ENCODE measurements at places on chromosomes 16 and 17. TPM values are rescaled to one million over a fixed set of nuclear protein-coding genes. Genes with fewer than 3 reads are reported as not detected.
A peak's percentile ranks its signal among the peaks of the same experiment; 100 is the strongest.

GRCh38 chr17:67221062-67221998 is 23.7 kb downstream of the HELZ start:
- DNase-seq, result peak; percentile 11

DNA sequence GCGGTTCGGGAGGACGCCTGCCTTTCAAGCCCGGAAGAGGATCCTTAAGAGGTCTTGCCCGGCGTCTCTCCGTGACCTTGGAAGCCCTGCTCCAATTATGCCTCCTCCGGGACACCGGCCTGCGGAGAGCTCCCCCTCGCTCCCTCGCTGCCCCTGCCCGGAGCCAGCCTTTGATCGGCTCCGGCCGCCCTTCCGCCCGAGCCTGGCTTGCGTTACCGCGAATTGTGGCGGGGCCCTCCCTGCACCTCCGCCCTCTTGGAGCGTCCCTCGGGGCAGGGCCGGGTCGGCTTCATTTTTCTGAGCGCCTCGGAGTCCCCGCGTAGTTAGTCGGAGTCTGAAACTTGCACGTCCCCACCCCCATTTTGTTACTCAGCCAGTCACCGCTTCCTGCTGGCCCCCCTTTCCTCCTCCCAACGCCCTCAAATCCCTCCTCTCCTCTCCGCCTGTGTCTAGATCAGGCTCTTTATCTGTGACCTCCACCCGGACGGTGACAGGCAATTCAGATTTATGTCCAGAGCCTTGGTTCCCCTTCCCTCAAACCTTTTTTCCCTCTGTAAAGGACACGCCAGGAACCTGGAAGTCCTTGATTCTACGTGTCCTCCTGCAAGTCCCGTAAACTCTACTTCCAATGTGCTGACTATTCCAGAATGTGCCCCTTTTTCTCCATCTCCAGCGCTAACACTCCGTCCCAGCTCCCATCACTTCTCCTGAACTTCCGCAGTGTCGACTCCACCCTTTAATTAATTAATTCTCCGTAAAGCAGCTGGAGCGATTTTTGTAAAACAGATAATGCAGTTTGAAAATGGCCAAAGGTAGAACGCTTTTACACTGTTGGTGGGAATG is 569 bp upstream of the RABEP2 start:
- peak; percentile 67 for DNase-seq

DNA sequence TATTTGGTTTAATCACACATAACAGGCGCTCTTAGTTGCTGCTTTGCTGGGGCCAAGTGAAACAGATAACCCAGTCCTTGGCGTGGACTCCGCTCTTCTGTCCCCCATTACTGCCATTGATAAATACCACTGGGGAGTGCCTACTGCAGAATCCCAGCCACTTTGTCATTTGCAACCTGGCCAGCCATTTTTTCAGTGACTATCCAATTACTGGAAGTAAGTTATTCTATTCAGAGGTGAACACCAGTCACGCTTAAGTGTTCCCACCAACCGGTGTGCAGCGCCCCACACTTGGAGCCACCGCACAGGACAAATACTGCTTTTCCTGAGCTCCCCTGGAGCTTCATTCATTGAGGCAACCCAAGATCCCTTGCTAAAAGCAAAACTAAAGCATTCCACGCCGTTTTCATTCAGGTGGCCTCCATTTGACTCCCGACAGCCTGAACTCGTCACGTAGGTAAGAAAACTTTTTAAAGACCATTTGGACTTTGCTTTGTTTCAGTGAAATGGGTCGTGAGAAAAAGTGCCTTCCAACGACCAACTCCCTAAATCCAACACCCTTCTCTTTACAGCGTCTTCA is 1.8 kb downstream of the USP7 start:
- DNase-seq, result no peak

GRCh38 chr17:67682196-67682595 is 35.5 kb upstream of the NOL11 start:
- no peak for DNase-seq

DNA sequence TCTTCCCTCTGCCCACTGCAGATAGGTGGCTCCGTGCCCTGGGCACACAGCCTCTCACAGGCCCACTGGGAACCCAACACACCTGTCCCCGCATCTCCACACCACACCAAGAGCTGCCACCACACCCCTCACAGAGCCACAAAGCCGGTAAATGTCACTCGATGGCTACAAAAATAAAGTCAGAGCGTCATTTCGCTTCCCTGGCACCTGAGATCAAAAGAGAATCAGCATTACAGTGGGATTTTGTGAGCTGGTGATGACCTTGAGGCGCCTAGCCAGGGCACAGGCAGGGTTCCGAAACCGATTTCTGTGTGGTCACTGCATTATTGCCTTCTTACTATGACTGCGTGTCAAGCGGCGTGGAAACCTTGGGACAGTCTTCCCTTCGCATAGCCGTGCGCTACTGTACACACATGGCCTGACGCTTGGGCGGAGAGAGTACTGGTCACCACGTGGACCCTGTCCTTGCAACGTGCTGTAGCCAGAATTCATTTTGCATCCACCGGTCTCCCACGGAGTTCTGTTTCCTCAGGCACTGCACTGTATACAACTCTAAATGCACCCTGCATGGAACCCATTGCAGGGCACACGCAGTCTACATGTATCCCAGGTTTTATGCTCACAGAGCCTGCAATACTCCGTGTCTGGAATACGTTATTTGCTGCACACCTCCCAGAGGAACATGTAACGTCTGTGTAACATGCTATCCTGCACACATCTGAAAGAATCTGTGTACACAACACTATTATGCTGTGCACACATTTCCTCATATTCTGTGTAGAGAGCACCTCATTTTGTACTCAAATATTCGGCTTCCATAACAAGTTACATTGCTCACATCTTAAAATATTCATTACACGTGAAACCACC is 5.8 kb upstream of the FOXF1 start:
- DNase-seq, result no peak

DNA sequence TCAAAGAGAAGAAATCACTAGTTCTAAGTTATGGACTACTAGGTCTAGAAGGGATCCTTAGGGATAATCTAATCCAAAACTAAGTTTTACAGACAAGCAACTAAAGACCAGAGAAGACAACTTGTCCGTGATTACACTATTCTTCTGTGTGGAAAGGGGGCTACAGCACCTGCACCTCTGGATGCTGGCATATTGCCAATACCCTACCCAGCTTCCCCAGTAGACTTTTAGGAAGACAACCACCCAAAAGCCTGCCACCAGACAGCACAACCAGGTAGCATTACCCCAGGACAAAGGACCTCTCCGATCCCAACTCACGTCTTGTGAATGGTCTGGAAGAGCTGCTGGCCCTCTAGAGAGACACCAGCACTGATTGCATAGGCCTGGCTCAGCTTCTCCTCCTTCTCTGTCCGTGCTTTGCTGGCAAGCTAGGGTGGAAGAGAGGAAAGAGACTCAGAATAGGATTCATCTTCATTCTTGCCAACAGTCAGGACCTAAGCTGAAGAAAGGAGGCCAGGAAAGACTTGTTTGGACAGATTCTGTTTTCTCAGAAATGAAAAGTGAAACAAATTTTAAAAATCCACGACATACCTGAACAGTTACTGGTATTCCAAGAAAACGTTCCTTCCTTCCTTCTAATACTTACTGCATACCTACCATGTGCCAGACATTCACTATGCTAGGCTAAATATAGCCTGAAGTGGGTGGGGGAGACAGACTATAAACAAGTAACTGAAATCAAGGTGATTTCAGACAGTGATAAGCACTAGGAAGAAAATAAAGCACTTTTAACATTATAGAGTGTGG is 25.3 kb upstream of the TMEM101 start:
- DNase-seq, result no peak

- peak; percentile 88 for DNase-seq
Measured at GRCh38 chr17:48101012-48101720, at the start of gene CBX1. Gene CBX1 (minus strand): TSS chr17:48101478. CDS start chr17:48077004, 24,474 bp downstream.

DNA sequence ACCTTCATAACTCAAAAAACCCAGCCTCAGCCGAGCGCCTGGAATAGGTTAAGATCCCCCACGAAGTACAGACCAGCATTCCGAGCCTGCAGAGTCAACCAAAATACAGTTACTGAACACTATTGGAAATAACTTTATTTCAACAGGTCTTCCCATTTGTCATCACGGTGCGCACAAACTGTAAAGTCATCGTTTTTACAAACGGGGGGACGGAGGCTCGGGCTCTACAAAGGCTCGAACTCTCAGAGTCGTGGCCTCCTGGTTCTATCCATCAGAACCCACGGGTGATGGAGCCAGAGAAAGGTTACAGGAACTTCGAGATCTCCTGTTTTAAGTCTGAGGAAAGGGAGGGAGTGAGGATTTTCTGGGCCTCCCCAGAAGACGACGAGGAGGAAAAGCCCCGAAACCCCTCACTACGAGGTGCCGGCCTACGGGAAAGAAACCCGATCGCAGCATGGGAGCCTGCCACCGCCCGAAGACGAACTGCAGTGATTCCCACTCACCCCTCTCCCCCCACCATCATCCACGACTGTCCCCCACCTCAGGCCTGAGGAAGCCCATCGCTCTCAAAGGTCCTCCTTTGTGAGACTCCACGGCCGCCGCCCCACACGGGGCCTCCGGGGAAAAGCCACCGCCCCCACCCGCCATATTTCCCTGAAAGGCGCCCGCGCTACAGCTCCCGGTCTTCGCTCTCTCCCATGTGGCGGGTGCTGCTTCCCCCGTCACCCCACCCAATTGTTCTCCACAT is 917 bp downstream of the YWHAE start:
- no peak for DNase-seq

DNA sequence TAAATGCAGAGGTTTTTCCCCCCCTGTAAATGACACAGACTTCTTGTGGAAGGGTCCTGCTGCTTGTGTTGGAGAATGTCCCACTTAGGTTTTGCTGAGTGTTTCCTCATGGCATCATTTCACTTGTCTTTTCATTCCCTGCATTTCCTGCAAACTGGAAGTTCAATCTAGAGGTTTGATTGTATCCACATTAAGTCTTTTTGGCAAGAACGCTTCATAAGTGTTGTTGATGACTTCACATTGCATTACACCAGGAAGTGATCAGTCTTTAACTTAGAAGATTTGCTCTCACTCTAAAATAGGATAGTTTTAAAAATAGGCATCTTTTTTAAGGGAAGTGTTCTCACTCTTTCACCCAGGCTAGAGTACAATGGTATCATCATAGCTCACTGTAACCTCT is 67.2 kb downstream of the RPTOR start:
- DNase-seq, result no peak

GRCh38 chr16:15942931-15943690 is 6.3 kb upstream of the ABCC1 start:
- no peak for DNase-seq

The KRTAP9-2 gene
- not detected for polyA plus RNA-seq

DNA sequence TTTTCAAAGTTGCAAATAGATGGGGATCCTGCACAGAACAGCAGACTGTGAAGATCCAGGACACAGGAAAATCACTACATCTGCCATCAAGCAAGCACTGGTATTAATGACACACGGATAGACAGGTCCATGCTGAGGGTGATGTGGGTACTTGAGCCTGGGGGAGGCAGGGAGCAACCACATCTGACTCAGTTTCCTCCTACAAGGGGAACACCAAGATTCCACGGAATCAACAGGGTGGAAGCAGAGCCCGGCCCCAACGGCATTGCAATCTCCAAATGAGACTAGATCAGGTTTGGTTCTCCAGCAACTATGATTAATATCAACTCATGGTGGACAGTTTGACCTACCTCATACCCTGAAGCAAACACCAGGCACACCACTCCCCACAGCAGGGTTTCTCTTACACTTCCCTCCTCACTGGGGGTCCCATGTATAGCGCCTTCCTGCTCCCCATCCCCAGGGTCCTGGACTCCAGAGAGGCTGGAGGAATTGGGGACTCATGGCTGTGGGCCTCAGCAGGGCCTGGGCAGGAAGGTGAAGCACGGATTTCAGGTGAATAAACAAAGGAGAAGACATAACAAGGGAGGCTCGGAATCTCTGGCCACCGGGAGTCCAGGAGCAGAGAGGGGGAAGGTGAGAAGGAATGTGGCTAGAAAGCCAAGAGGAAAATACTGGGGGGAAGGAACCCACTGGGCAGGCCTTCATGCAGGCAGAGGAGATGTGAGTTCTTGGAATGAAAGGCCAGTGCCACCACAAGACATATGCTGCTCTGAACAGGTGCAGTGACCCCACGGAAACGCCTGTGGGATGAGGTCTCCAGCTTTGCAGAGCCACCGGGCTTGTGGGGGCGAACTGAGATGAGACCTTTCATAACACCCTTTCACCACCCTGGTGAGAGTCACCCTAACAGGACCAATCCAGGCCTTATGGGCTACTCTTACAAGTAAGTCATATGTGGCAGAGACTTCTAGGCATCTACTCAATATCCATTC is 29.5 kb upstream of the PIK3R6 start:
- DNase-seq, result no peak

- no peak for DNase-seq
Measured at GRCh38 chr16:21608639-21609328, 9.4 kb downstream of the METTL9 start.

- DNase-seq, result no peak
Measured at GRCh38 chr17:55540414-55541091, 29.3 kb upstream of the SMIM36 start.

All from left renal pelvis (tissue), 4 donors.